ENCODE measurements at places on chromosomes 5 and 9. TPM values are rescaled to one million over a fixed set of nuclear protein-coding genes. Genes with fewer than 3 reads are reported as not detected.

Gene SLC45A2
- under 0.01 TPM for total RNA-seq

Gene IPPK
- 13.2 TPM for total RNA-seq

Gene PAEP
- total RNA-seq = not detected

Gene CCL27
- total RNA-seq = not detected

Gene BRINP1
- total RNA-seq = not detected

Gene AGXT2
- not detected for total RNA-seq

Gene COMMD10
- total RNA-seq = 14.3 TPM

Gene LRRC19
- total RNA-seq = not detected

Gene FRMD3
- 0.26 TPM for total RNA-seq

Gene PCDHA9
- 0.16 TPM for total RNA-seq

Gene SLC23A1
- total RNA-seq = not detected

Gene CCDC171
- total RNA-seq = 4.4 TPM

Gene MOB3B
- 0.16 TPM for total RNA-seq

Gene IL3
- total RNA-seq = not detected

Gene STKLD1
- total RNA-seq = 0.95 TPM

Gene LCN1
- total RNA-seq = not detected

Gene PCA3
- total RNA-seq = 0.26 TPM

Gene SLC34A1
- not detected for total RNA-seq

Gene SPINK4
- total RNA-seq = not detected

Gene AFAP1L1
- total RNA-seq = 1.9 TPM

Gene ISL1
- total RNA-seq = not detected

Gene TNFAIP8
- total RNA-seq = 31.8 TPM

Gene NOXA1
- 0.26 TPM for total RNA-seq

Gene AQP7
- 0.34 TPM for total RNA-seq

Gene GABRA6
- not detected for total RNA-seq

Gene TMEM171
- total RNA-seq = 0.26 TPM

Gene GDNF
- total RNA-seq = 0.32 TPM

Gene TXNDC15
- 88.6 TPM for total RNA-seq

Gene GABRA1
- not detected for total RNA-seq

Gene ADRA1B
- total RNA-seq = not detected

Gene IFNA2
- not detected for total RNA-seq

Gene GAS1
- total RNA-seq = 48.3 TPM

Gene PLCXD3
- under 0.01 TPM for total RNA-seq

Gene TMEM252
- total RNA-seq = not detected

Gene MTX3
- total RNA-seq = 12.6 TPM

Gene PRDM9
- not detected for total RNA-seq

Data from bronchial smooth muscle cell (primary cell).